ENCODE measurements at places on chromosomes 6 and 20.

DNA sequence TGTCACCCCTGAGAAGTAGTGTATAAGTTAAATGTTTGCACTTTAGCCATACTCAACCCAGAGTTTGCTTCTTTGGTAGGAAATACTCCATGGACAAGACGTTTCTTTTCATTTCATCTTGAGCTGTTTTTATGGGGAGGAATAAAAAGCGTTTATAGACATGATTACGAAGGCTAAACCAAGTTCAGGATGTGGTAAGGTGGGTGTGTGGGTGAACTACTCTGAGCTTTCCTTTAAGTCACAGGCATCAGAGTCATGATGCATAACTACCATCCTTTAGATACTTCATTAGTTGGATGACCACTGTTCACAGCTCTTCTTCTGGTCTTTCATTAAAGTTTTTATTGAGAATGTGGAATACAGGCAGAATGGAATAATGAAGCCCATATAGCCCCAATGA lies 48.9 kb downstream of the EBF4 start:
- DNase-seq = peak; percentile 29

GRCh38 chr6:25250878-25251277 lies 28.3 kb upstream of the CARMIL1 start:
- DNase-seq = peak; percentile 34

GRCh38 chr20:62254021-62254724 lies 15.9 kb downstream of the OSBPL2 start:
- DNase-seq = no peak

GRCh38 chr6:159221486-159222170 lies 52.4 kb downstream of the FNDC1 start:
- DNase-seq = no peak

DNA sequence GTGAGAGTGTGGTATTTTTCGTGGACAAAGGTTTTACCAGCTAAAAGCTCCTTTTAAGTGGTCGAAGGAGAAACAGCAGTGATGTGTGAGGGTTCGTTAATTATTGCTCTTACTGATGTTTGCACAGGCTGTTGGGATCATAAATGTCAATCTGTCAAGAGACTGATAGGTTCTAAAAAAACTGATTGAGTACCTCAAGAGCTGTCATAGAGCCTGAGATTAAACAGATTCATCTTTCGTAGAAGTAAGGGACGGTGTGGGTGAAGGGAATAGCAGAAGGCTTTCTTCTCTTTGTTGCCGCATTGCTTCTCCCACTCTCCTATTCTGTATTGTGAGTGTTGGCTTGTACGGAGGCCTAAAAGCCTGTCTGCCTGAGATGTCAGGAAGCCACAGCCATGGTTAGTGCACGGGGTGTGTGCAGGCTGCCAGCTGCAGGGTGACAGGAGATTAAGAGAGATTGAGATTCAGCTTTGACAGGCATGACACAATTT lies 291.0 kb downstream of the ZFAND3 start:
- DNase-seq = no peak

GRCh38 chr20:50837532-50838321 lies 42.9 kb downstream of the BCAS4 start:
- DNase-seq = no peak

GRCh38 chr6:26414281-26414680 lies 12.2 kb downstream of the BTN3A1 start:
- DNase-seq = no peak
